Myocyte (in vitro differentiated cells): ENCODE measurements at places on chromosomes 2 and 18. TPM values are rescaled to one million over a fixed set of nuclear protein-coding genes. Genes with fewer than 3 reads are reported as not detected.

Gene YES1
- total RNA-seq, result 124 and 157 TPM in 2 replicates

Gene GALM
- total RNA-seq, result 12.4 and 23.1 TPM in 2 replicates

Gene ARHGAP28
- 14.7 and 17.8 TPM in 2 replicates for total RNA-seq

Gene CACNB4
- total RNA-seq, result 0.31 and 0.91 TPM in 2 replicates

Gene KCNG2
- 0.08 and 0.42 TPM in 2 replicates for total RNA-seq

GRCh38 chr2:230758566-230759480 is 46.2 kb downstream of the CAB39 start:
- DNase-seq, result peak; percentile 65

- no peak for DNase-seq
Measured at GRCh38 chr18:80166240-80166639, 57.2 kb downstream of the ADNP2 start.
